ENCODE measurements at places on chromosomes 5 and 9. TPM values are rescaled to one million over a fixed set of nuclear protein-coding genes. Genes with fewer than 3 reads are reported as not detected.

SGTB gene
- 14.3 TPM for total RNA-seq

CDH9 gene
- total RNA-seq, result 0.59 TPM

GRXCR2 gene
- not detected for total RNA-seq

IFNK gene
- not detected for total RNA-seq

KIAA1958 gene
- total RNA-seq, result 0.89 TPM

NMRK1 gene
- total RNA-seq, result 20.2 TPM

NOXA1 gene
- total RNA-seq, result 0.18 TPM

HTR4 gene
- not detected for total RNA-seq

CBY3 gene
- not detected for total RNA-seq

CDH18 gene
- 2.7 TPM for total RNA-seq

CARTPT gene
- total RNA-seq, result not detected

NTRK2 gene
- total RNA-seq, result under 0.01 TPM

HTR1A gene
- total RNA-seq, result not detected

CLTB gene
- 86.4 TPM for total RNA-seq
